ENCODE measurements at places on chromosomes 1 and 21.

- DNase-seq = no peak
Observed at GRCh38 chr1:223834660-223835263, 11.0 kb downstream of the TP53BP2 start.

- no peak for DNase-seq
Observed at GRCh38 chr1:221018414-221018813, 139.2 kb downstream of the HLX start.

- no peak for DNase-seq
Observed at GRCh38 chr1:17683598-17683997, 71.5 kb upstream of the ACTL8 start.

GRCh38 chr1:53379662-53380002, 51.8 kb upstream of the LRP8 start:
- no peak for DNase-seq

GRCh38 chr1:17605582-17606344, 66.3 kb downstream of the ARHGEF10L start:
- no peak for DNase-seq

DNA sequence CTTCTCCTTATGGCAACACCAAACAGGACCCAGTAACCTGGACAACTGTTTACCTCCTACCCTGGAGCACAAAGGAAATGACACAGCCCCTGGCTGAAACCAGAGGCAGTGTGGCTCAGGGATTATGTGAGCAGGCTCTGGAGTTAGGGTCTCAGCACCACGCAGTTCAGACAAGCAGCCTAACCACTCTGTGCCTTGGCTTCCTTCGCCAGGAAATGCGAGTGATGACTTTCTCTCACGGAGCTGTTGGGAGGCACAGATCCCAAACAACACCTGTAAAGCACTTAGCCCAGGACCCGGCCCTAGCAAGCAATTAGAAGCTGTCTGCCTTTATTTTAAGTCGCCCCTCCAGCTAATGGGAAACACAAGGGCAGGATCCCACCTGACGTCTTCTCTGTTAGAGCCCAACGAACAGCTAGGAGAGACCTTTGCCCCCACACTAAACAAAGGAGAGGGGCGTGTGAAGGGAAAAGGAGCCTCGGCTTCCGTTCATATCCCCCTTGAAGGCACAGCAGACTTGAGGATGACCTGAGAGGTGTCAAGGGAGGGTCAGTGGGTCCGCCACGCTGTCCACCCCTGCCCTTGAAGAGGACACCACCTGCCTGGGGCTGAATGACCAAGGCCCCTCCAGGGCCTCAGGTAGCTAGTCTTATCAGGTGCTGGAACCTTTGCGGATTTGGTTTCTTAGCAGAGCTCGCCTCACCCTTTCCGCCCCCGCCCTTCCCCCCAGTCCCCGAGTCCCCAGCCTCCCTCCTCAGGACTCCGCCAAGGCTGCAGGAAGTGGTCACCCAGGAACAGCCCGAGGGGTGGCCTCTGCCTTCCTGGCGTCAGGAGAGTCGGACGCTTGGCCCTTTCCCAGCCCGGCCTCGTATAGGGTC, 860 bp downstream of the TMEM63A start:
- no peak for DNase-seq

DNA sequence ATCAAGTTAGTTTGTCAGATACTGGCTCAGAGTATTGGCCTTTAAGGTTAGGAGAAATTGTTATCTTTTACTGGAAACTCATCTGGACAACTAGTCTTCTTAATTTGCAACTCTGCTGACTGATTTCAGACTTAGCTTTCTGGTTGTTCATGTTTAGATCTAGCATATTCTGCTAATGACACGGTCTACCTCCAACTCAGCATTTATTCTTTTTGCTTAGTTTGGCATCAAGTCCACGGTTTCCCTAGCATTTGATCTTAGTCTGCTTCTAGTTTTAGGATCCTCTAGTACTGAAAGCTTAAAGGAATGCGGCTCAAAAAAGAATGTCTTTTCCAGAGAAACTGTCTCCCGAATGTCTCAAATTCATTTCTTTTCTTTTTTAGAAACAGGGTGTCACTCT, 75.6 kb upstream of the SLFNL1 start:
- no peak for DNase-seq

DNA sequence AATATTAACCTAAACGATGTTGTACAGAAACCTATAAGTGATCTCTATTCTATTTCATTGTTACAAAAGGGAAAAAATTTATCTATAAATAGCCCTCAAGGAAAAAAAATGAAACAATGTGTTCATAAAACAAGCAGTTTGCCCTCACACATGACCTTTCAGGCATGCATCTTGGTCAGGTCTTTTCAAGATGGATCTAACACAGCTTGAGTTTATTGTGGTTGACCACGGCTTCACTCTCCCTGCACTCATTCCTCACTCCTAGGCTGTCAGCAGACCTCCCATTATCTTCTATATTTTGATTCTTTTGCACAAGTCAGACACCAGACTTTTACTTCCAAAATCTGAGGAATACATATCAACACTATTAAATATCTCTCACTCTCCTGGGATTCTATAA, 544.3 kb downstream of the KCNT2 start:
- DNase-seq = no peak

GRCh38 chr21:16530656-16531055, 800.9 kb downstream of the USP25 start:
- DNase-seq = no peak

- DNase-seq = no peak
Observed at GRCh38 chr21:18117176-18117575, 127.5 kb upstream of the CHODL start.

- DNase-seq = no peak
Observed at GRCh38 chr1:225651376-225651871, 1.5 kb downstream of the ENAH start.

DNA sequence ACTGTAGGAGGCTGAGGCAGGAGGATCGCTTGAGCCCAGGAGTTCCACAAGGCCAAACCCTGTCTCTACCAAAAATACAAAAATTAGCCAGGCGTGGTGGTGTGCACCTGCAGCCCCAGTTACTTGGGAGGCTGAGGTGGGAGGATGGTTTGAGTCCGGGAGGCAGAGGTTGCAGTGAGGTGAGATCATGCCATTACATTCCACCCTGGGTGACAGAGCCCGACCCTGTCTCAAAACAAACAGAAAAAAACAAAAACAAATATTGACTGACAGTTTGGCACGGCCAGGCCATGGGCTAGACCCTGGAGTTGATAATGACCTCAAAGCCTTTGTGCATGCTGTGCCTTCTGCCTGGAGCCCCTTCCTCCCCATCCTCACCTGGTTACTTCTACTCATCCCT, 19.2 kb upstream of the RSPO1 start:
- DNase-seq = no peak

DNA sequence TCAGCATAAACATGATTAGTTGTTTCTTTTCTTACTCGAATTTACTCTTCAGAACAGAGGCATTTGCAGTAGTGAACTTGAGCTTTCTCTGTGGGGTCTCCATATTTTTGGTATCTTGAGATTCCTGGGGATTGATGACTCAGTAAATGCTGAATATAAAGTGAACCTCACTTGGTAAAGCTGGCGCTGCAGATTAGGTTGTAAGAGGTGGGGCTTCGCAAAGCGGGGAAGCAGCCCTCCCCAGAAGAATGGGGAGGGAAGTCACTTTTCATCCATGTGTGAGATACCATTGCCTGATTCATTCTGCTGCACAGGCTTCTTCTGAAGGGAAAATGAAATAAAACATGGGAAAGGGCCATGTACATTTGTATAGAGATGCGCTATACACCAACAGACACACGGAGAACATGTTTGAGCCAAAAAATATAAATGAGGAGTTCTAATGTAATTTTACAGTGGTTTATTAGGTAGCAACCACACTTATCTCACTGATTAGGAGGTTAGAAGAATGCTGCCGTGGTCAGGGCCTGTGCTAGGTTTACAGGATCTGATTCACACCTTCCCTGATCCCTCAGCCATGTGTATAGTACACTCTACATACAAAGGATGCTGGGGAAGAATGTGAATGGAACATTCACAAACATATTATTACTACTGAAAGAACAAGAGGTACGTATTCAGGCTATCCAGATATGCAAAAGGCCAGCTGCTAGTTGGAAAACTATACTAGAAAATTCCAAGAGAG, 63.5 kb downstream of the DNTTIP2 start:
- DNase-seq = no peak

GRCh38 chr1:100860397-100860991, 34.1 kb downstream of the EXTL2 start:
- DNase-seq = no peak

- DNase-seq = no peak
Observed at GRCh38 chr1:17725084-17725719, 29.9 kb upstream of the ACTL8 start.

GRCh38 chr1:67947114-67947513, 103.3 kb downstream of the DIRAS3 start:
- no peak for DNase-seq

DNA sequence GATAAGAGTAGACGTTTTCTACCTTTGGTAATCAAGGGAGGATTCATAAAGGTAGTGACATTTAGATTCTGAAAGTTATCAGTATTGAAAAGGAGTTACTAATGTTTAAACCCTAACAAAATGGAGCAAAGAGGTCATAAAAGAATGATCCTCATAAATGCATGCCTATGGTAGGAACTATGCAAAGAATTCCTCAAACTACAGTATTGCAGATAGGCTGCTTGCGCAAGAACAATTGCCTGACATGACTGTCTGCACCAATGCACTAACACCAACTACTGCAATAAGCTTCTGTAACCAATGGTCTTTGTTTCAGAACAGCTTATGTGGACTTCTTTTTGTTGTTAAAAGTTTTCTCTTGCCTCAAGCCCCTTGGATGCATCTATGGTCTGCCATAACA, 597.3 kb upstream of the ADGRL4 start:
- DNase-seq = no peak
